ENCODE measurements at places on chromosomes 2 and 18. TPM values are rescaled to one million over a fixed set of nuclear protein-coding genes. Genes with fewer than 3 reads are reported as not detected.
A peak's percentile ranks its signal among the peaks of the same experiment; 100 is the strongest.

DNA sequence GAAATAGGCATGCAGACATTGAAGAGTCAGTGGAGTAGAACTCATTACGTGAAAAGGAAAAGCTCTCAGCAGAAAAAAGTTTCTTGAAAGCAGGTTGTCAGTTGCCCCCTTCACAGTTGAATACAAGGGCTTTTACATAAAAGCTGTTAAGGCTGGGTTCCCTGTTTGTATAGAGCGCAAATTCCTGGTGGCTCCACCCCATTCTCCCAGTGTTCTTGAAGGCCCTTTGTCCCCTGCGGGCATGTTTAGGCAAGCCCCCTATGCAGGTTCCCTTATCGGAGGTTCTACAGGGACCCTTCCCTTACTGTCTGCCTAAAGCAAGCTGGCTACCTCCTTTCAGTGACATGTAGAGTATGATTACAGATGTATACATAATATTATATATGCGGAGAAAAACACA, 497.2 kb upstream of the SYT4 start:
- DNase-seq: no peak

GRCh38 chr2:24421668-24422067, 61.3 kb upstream of the ITSN2 start:
- DNase-seq: peak; percentile 56

DNA sequence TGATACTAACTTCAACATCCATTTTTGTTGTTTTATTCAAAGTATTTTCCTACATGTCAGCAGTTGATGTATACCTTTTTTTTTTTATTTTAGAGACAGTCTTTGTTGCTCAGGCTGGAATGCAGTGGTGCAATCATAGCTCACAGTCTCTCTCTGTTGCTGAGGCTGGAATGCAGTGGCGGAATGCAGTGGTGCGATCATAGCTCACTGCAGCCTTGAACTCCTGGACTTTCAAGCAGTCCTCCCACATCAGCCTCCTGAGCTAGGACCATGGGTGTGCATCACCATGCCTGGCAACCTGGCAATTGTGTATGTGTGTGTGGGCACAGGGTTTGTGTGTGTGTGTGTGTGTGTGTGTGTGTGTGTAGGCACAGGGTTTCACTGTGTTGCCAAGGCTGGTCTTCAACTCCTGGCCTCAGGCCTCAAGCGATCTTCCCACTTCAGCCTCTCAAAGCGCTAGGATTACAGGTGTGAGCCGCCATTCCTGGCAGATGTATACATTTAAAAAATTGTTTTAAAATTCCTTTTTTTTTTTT, 24.8 kb downstream of the SANBR start:
- DNase-seq: peak; percentile 2

DNA sequence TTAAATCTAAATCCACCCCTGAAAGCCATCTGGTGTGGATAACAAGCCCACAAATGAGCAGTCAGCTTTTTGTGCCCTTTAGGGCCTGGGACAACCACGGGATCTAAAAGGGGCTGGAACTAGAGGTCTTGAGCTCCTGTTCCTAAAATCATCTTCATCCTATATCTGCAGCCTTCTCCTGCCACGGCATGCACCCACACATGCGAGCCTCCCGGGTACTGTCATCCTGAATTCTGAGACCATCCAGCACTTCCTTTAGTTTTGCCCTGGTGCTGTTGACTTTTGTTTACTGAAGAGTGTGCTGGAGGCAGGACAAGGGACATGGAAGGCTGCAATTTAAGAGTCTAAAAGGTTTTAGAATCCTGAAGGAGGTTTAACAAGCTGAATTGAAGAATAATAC, 183.2 kb downstream of the FAM210A start:
- DNase-seq: no peak

DNA sequence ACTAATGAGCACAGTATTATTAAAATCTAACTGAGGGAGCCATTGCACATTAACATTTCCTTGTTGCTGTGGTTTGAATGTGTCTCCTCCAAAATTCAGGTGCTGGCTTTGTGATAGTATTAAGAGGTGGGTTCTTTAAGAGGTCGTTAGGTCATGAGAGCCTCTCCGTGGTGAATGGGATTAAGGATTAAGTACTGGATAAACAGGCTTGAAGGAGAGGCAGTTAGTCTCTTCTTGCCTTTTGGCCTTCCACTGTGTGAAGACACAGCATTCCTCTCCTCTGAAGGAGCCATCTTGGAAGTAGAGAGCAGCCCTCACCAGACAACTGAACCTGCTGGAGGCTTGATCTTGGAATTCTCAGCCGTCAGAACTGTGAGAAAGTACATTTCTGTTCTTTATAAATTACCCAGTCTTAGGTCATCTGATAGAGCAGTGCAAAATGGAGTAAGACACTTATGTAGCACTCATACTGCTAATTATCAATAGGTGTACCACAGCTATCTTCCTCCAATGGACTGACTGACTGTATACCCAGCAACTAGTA, 182.7 kb downstream of the MYO3B start:
- no peak for DNase-seq

Gene ZNF2
- total RNA-seq: 5.5 TPM

DNA sequence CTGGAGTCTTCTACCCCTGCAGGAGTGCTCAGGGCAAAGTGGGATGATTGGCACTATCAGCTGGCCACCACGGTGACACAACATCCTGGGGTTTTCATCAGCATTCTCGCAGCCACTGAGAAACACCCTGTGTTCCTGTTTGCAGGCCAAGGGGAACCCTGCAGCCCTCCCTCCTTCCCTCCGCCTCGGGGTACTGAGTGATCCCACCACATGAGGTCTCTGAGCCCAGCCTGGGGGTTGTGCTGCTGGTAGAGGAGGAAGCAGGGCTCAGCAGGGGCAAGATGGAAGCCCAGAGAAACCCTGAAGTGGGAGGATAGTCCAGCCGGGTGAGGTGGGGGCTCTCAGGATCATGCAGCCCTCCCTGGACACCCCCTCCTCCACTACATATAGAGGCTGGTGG, at the start of gene OXER1:
OXER1 (minus strand) TSS at position 40 of the 400 bp plus-strand sequence. CDS start 73 bp downstream, outside the sequence.
- DNase-seq: peak; percentile 86

DNA sequence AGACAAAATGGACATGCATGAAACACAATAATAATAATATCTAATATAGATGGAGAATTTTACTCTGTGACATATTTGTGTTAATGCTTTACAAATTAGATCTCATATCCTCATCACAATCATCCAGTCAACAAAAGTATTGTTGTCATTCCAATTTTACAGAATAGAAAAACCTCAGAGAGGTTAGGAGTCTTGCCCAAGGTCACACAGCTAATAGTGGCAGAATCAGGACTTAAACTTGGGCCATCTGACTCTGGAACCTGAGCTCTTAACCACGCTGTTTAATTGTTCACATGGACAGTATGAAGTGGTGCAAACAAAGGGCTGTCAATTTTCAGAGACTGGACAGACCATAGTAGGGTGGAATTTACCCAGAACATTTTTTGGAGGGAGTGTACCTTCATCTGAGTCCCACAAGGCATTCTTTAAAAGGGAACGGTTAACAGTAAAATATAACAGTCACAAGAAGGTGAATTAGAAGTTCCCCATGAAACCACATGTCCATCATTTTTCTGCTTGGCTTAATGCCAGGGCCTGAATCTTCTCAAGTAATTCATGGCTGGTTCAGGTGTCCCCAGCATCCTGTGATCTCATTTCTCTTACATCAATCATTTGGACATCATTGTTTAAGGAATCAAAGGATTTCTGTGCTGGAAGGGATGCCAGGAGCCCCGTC, 35.4 kb upstream of the CCDC93 start:
- no peak for DNase-seq

- no peak for DNase-seq
Measured at GRCh38 chr2:203691149-203691548, 15.3 kb upstream of the CD28 start.

- no peak for DNase-seq
Measured at GRCh38 chr2:10054424-10054823, 11.1 kb downstream of the KLF11 start.

Gene FOXD4L1
- total RNA-seq: not detected

Gene RGPD4
- not detected for total RNA-seq

DNA sequence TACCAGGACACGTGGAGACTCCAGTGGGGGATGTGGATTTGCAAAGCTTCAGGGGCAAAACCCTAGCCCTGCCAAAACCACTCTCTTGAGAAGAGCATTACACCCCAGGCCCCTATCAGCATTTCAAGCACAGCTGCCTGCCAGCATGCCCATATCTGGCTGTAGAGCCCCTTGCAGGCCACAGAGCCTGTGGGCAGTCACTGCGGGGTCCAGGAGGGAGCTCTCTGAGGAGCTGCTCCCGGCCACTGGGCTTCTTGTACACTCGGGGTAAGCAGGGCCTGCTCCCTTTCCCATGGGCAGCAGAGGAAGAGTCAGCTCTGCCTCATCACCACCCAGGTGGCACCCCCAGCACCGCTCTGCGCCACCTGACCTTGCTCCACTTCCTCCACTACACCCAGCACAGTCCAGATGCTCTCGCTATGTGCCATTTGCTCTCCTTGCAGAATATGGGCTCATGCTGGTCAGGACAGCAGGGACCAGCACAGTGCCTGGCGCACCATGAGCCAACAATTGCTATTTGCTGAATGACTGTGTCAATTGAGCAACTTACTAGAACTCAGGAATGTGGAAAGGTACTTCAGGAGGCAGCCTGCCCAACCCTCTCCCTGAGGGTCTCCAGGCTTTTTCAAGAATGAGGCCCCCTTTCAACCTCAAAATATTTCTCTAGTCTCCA, 7.4 kb downstream of the CHST10 start:
- DNase-seq: no peak

Gene HOXD12
- total RNA-seq: not detected

GRCh38 chr2:176130147-176130956, 847 bp downstream of the HOXD8 start:
- no peak for DNase-seq

DNA sequence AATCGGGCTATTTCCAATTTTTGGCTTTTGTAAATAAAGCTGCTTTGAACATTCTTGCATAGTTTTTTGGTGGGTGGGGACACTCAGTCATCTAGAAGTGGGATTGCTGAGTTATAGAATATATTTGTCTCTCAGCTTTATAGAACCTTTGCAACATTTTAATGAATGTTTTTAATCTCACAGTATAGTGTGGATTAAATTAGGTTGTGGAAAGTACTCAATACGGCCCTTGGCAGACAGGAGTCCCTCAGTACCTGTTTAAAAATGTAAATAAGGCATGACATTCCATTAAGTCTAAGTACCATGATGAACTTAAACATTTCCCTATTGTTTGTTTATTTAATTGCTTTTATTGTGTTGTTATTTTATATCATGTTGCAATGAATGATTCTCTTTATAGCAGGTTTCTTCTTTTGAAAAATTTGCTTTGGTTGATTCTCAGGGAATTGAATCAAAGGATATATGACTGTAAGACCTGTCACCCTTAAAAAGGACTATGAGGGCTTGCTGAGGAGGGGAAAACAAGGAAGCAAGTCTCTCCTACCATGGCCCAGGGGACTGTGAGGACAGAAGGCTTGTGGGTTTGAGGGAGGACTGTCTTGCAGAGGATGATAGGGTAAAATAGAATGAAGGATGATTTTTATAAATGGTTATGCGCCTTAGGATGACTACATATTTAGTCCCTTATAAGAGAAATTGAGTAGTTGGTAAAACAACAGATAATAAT, 165.1 kb downstream of the RPIA start:
- DNase-seq: no peak

GRCh38 chr18:53556450-53556849, 668.0 kb downstream of the MBD2 start:
- no peak for DNase-seq

- no peak for DNase-seq
Measured at GRCh38 chr2:105732955-105733607, 11.6 kb upstream of the NCK2 start.

DNA sequence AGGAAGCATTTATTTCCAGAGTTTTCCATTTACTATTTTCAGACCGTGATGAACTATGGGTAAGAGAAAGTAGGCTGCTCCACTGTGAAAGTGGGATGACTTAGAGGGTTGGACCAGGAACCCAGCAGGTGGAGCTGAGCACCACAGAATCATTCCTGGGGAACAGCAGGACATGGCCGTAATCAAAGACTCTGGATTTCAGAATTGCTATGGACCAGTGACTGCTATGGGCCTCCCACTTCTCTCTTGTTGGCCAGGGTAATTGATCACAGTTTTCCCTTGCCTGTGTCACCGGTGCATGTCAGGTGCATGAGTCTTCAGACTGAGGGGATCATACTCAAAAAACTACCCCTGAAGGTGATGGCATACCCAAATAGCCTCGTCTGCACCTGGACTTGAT, 90.6 kb upstream of the GPC1 start:
- no peak for DNase-seq

DNA sequence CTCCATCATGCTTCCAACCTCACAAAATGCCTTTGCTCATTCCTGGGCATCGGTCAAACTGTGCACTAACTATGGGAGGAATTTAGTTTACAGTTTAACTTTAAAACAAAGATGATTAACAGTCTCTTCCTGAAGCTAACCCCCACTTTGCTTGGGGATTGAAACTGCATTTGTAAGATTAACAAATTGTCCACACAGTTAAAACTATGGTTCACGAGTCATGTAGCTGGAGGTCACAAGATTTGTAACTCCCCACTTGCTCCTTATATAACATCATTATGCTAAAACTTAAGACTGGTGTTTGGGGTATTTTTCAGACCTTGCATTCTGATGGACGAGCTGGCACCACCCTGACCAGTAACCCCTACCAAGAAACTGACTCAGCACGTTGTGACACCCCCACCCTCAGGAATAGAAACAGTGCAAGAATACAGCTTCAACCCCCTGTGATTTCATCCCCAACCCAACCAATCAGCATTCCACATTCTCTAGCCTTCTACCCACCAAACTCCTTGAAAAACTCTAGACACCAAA, 252.3 kb downstream of the MBD5 start:
- no peak for DNase-seq

Gene SLC1A4
- total RNA-seq: 2.8 TPM
